ENCODE measurements at places on chromosomes 13 and 19. TPM values are rescaled to one million over a fixed set of nuclear protein-coding genes. Genes with fewer than 3 reads are reported as not detected.

GRCh38 chr13:97946951-97947588, 6.4 kb upstream of the IPO5 start:
- DNase-seq: no peak

GRCh38 chr13:21673539-21673788, 2.6 kb downstream of the FGF9 start:
- DNase-seq: no peak

The ICAM5 gene
- 1.6 TPM for total RNA-seq

The CEACAM8 gene
- total RNA-seq: not detected

The C19orf81 gene
- 11.0 TPM for total RNA-seq

DNA sequence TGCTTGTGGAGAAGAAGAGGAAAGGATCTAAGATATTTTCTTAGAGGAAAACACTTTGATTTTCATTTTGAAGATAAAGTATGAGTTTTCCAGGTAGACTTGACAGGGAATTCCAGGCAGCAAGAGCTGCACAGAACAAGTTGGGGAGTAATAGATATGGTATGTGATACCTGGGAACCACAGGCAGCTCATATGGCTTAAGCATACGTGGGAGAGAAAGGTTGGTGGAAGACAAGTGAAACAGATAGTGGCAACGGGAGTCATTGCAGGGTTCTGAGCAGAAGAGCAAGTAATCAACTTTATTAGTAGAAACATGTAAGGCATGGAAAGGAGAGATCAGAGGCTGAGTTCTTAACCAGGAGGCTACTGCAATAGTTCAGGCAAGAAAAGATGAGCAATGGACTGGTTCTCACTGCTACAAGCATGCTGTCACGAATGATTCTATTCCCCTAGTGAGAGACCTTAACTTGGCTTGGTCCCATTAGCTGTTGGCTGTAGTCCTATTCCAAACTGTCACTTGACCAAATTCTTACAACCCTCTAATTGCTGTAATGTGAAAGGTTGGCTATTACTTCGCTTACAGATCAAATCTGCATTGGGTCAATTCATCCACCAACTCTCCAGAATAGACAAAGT, 217.9 kb downstream of the VWA8 start:
- DNase-seq: no peak

DNA sequence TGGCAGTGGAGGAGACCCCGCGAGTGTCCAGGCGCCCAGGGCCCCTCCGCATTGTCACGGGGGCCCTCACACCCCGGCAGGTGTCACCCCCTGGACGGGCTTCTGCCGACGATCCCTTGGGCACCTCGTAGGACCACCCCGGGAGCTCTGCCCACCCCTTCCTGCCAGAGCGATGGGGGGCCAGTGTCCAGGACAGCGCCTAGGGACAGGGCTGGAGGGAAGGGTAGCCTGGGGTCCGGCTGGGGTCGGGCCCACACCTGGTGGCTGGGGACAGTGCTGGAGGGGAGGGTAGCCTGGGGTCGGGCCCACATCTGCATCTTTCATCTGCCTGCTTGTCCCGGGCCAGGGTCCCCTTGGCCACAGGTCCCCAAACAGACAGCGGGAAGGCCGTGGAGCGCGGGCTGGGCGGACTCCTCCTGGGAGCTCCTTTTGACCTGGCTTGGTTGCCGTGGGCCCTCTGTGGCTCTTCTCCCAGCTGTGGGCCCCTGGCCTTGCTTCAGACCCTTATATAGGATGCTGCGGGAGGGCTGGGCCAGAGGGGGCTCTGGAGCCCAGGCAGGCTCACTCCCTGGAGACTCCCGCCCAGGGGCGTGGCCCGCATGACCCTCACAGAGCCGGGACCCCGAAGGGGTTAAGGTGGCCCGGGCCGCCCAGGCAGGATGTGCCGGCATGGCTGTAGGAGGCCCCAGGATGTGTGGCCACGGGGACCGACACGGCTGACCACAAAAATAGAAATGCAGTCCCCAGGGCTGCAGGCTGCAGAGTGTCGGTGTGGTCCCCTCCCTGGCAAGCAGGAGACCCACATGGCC, 74.1 kb upstream of the MCF2L start:
- DNase-seq: peak; percentile 87

- DNase-seq: no peak
Measured at GRCh38 chr19:9909251-9909650, 27.1 kb downstream of the OLFM2 start.

GRCh38 chr19:8050274-8051096, 2.1 kb upstream of the CCL25 start:
- DNase-seq: peak; percentile 99

GRCh38 chr19:30969591-30969990, 379.6 kb downstream of the TSHZ3 start:
- no peak for DNase-seq

DNA sequence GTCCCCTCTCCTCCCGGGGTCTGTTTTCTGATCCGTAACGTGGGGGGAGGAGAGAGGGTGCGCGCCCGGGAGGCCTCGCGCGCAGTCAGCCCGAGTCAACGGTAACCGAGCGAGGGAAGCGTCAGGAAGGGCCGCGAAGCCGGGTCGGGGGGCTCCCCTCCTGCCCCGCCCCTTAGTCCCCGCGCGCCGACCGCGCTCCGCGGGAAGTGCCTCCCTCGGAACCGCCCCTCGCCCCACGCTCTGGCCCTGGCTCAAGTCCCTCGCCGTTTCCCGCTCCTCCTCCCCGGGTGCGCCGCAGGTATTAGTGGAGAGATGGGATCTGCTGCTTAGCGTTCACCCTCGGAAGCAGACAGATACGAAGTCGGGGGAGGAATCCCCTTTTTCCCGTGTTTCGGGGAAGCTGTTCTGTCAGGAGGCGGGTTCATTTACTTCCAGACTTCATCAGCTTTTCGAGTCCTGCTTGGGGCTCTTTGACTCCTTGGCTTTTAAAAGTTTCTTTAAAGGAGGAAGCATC, 770 bp downstream of the HNRNPM start:
- DNase-seq: no peak

GRCh38 chr19:42255766-42256745, 1.1 kb upstream of the ERF start:
- peak; percentile 58 for DNase-seq

The KIR3DL1 gene
- total RNA-seq: not detected

The UGGT2 gene
- total RNA-seq: 34.5 TPM

GRCh38 chr19:4014541-4015491, 7.3 kb downstream of the PIAS4 start:
- DNase-seq: peak; percentile 84

DNA sequence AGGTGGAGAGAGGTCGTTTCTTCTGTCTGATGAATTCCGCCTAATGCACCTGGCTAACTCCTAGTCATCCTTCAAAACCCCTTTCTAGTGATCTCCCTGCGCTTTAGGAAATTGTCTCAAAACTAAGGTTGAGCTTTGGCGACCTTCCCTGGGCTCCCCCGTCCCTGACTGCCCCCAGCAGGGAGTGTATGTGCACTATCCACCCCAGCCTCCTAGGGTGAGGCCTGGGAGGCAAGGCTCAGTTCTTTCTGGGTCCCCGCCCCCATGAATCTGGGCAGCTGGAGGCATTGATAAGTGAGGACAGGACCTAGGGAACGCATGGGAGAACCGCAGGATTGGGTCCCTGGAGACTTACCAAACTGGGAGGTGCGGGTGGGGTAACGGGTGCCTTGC, 378 bp downstream of the TLE6 start:
- no peak for DNase-seq

The TUBB4A gene
- 19.5 TPM for total RNA-seq

The PIP5K1C gene
- total RNA-seq: 42.2 TPM

DNA sequence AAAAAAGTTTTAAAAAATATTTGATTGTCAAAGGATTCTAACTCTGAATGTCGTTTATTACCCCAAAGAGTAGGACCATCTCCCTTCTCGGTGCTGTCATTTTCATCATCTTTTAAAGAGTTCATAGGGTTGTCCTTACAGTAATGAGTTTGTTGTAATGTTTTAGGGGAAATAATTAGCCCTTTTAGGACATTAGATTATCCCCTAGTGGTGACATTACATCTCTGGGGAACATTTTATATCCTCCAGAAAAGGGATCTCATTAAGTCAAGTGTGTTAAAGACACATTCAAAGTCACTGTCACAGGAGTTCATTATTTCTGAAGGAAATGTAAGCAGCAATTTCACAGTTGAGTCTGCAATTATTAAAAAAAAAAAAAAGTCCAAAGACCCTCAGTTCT, 99.3 kb upstream of the GJB6 start:
- DNase-seq: no peak

The MUC16 gene
- total RNA-seq: 0.22 TPM

DNA sequence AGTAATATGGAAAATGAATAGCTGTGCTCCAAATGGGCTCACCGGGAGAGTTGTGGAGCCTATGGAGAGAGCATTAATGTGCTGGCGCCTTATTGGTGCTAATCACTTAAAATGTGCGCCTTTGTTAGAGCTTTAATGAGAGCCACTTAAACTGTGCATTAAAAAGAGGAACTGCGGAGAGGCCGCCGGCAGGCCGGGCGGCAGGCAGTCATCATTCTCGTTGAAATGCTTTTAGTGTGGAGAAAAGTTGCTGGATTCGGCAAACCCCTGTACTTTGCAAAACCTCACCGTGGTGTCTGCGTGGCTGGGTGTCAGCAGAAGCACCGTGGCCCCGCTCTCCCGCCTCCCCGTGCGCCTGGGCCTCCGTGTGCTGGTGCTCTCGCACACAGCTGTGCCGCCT, 105.5 kb downstream of the KDM4B start:
- DNase-seq: no peak

GRCh38 chr13:55570371-55570770, 1570.3 kb upstream of the PRR20A start:
- no peak for DNase-seq

GRCh38 chr19:16585808-16586476, 13.7 kb upstream of the SLC35E1 start:
- DNase-seq: no peak

- DNase-seq: no peak
Measured at GRCh38 chr13:32530841-32531253, 7.7 kb downstream of the N4BP2L2 start.

- DNase-seq: no peak
Measured at GRCh38 chr13:98976941-98977340, 923 bp downstream of the DOCK9 start.

GRCh38 chr13:105442949-105443699, 1092.3 kb downstream of the EFNB2 start:
- no peak for DNase-seq

GRCh38 chr13:112842343-112842856, 126.6 kb upstream of the MCF2L start:
- peak; percentile 30 for DNase-seq

DNA sequence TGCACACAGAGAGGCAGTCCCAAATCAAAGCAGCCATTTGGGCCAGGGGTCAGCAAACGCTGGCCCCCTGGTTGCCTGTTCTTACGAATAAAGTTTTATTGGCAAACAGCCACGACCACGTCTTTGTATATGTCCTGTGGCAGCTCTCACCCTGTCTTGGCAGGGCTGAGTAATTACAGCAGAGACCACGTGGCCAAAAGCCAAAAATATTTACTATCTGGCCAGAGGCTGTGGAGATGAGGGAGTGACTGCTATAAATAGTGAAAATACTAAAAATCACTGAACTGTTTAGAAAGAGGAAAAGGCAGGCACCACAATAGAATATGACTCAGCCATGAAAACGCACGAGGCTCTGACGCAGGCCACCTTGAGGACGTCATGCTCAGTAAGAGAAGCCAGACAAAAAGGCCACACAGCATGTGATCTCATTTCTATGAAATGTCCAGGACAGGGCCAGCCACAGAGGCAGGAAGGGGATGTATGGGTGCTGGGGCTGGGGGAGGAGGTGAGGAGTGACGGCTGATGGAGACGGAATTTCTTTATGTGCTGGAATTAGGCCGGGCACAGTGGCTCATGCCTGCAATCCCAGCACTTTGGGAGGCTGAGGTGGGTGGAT, 29.4 kb downstream of the SMIM24 start:
- no peak for DNase-seq

The SOHLH2 gene
- 0.92 TPM for total RNA-seq

The CEACAM20 gene
- total RNA-seq: not detected

DNA sequence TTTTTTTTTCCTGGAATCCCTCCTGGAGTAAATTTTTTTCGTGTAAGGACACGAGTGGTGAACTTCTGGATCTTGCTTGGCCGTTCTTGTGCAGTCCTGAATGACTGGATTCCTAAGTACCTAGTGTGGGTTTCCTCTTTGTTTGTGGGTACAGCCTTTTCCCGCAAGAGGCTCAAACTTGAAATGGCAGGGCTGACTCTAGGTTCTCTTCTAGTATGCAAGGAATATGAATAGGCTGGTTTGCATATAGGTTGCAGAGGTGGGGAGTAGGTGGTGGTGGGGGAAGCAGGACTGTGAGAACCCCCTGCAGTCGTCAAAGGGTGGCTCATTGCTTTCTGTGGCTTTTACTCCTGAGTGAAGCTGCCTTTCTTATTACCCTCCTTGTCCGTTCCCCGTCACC, 13.6 kb downstream of the UBAC2 start:
- DNase-seq: no peak

The FCER2 gene
- not detected for total RNA-seq

- DNase-seq: peak; percentile 81
Measured at GRCh38 chr19:28239270-28239669, 973.7 kb downstream of the UQCRFS1 start.

DNA sequence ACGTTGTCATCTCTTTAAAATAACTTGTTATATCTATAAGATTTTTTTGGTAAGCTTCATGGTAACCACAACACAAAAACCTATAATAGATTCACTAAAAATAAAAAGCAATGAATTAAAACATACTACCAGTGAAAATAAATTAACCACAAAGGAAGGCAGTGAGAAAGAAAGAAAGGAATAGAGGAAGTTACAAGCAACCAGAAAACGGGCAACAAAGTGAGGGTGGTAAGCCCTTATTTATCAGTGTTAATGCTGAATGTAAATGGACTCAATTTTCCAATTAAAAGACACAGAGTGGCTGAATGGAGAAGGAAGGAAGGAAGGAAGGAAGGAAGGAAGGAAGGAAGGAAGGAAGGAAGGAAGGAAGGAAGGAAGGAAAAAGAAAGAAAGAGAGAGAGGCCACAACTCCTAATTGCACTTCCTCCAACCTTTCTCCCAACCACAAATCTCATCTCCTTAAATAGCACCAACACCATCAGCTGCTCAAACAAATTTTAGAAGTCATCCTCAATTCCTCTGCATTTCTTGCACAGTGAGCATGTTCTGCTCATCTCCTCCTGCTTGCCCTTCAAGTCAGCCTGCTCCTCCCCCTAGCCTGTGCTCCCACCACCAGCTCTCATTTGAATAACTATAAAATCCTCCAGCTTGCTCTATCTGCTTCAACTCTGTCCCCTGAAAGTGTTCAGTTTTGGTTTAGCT, 48.6 kb downstream of the CCNA1 start:
- no peak for DNase-seq

DNA sequence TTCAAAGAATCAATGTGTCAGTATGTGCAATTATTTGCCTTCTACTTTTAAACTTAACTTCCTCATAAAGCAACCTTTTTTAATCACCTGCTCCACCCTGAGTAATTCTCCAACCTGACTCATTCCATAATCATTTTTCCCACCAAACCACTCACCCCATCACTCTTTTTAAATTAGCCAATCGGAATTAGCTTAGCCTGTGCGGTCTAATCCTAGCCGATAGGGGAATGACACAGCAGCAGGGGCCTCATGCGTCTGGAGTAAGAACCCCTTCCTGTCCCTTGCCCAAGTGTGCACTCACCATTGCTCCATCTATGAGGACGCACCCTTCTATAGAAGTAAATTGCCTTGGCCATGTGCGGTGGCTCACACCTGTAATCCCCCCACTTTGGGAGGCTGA, 27.4 kb upstream of the ZNF83 start:
- no peak for DNase-seq

The NAPSA gene
- total RNA-seq: 0.44 TPM

- peak; percentile 69 for DNase-seq
Measured at GRCh38 chr19:49119411-49120324, at the start of gene PPFIA3. Gene PPFIA3 (plus strand): TSS chr19:49119544. CDS start chr19:49127874, 8,330 bp downstream.
